ENCODE measurements at places on chromosomes 16 and 17.

DNA sequence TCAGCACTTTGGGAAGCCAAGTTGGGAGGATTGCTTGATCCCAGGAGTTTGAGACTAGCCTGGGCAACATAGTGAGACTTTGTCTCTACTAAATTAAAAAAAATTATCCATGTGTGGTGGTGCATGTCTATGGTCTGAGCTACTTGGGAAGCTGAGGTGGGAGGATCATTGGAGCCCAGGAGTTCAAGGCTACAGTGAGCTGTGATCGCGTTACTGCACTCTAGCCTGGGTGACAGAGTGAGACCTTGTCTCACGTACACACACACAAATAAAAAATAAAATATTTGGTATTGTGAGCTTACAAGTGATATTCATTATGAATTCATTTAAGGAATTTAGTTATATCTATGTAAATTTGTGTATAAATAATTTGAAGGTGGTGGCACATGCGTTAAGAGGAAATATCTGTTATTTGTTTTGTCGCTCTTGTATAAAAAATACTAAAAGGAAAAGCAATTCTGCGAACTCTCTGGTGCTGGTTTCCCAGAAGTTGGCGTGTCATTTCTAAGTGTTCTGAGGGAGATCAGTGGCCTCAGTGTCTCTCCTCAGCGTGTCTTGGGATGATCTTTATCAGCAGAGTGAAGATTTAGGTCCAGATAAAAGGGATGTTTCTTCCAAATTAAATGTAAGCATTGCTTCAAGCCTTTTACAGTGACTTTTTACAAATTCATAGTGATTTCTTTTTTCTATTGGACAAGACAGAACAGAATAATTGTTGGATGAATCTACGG lies 187.6 kb downstream of the FTO start:
- DNase-seq = no peak

- no peak for DNase-seq
These were observed 332.1 kb downstream of the C16orf95 start for GRCh38 chr16:86984991-86985647.

- DNase-seq = peak; percentile 46
These were observed 10.1 kb downstream of the AFMID start for GRCh38 chr17:78197147-78197832.

GRCh38 chr17:15012351-15012980 lies 252.7 kb downstream of the PMP22 start:
- no peak for DNase-seq

DNA sequence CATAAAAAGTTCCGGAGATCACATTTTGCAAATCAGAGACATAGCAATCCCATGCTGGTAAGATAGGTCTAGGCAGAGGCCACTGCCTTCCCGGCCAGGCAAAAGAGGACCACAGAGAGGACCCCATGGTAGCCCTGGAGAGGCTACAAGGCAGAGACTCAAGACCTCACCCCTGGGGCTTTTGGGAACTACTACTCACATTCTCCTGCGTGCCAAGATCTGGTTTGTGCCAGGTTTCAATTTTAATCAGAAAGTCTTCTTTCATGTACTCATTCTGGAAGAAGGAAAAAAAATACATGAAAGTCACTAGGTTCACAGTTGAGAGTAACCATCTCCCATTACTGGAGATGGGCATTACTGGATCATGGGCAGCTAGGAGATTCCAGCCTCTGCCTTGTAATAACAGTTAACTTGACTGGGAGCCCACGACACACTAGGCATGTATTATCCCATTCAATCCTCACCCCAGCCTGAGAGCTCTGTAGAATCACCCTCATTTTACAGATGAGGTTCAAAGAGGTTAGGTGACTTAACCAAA lies 21.2 kb downstream of the PITPNA start:
- DNase-seq = no peak

GRCh38 chr16:66379571-66379941 lies 13.1 kb downstream of the CDH5 start:
- DNase-seq = no peak

DNA sequence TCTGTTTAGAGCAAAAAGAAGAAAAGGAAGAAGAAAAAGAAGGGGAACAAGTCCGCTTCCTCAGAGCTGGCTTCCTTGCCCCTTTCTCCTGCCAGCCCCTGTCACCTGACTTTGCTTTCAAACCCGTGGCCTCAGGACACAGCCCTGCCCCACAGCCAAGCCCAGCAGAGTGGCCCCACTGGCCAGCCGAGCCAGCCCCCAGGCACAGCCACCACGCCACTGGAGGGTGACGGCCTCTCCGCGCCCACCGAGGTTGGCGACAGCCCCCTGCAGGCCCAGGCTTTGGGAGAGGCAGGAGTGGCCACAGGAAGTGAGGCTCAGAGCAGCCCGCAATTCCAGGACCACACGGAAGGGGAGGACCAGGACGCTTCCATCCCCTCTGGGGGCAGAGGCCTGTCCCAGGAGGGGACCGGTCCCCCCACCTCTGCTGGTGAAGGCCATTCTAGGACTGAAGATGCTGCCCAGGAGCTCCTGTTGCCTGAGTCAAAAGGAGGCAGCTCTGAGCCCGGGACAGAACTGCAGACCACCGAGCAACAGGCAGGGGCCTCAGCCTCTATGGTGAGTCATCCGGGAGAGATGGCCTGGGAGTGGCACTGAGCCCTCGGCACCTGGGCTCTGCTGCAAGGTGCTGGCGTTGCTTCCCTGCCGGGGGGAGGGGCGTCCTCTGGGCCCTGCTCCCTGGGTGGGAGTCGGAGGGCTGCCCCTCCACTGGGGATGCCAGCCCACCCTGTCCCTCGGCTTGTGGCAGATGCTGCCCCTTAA lies 27.3 kb downstream of the RNF213 start:
- DNase-seq = no peak

GRCh38 chr17:36182176-36183000 lies 6.0 kb upstream of the TBC1D3B start:
- no peak for DNase-seq

- no peak for DNase-seq
These were observed 183.1 kb upstream of the COX10 start for GRCh38 chr17:13885953-13886889.

- DNase-seq = no peak
These were observed 20.1 kb downstream of the GP2 start for GRCh38 chr16:20307240-20307671.

DNA sequence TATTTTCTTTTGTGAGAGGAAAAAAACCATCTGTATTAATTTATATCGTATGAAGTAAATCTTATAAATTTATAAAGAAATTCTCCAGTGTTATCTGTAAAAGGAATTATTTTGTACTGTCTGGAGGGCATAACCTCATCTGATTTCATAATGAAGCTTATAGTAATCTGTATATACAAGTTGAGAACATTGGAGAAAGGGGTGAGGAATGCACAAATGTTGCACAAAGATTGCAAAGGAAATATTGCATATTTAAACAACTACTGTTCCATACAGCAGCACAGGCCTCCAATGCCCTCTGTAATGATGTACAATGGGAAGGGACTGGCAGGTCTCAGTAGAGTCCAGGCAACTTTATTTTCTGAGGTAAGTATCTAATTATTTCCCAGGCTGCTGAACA lies 50.8 kb upstream of the KCNJ16 start:
- DNase-seq = no peak

DNA sequence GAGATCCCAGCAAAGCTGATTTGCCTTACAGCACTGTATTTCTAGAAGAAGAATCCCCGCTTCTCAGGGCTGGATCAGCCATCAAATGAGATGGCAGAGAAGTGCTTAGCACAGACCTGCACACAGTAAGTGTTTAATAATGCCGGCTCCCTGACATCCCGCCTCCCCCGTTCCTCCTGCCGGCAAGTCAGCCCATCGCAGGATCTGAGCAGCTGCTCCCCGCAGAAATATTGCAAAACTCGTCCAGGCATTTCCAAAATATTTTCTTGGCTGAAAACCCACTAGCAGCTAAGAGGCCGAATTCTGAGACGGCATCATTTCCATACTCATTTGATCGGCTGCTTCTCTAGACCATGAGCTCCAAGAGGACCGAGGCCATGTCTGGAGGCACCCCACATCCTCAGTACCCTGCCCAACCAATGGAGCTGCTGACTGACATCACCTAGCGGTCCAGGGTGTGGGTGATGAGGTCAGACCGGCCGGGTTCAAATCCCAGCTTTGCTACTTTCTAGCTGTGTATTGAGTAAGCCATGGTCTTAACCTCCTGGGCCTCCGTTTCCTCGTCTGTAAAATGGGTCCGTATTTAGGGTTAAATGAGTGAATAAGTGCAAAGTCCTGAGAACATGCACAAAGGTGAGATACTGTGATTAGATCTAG lies 251.5 kb downstream of the KATNIP start:
- no peak for DNase-seq

GRCh38 chr17:44847586-44847985 lies at the start of gene HIGD1B:
HIGD1B (plus strand) TSS chr17:44847883; CDS start chr17:44848153, 270 bp downstream.
- no peak for DNase-seq

- DNase-seq = no peak
These were observed 292.0 kb upstream of the TNRC6C start for GRCh38 chr17:77666462-77666861.

GRCh38 chr17:81449351-81449750 lies 54.1 kb downstream of the BAHCC1 start:
- no peak for DNase-seq

DNA sequence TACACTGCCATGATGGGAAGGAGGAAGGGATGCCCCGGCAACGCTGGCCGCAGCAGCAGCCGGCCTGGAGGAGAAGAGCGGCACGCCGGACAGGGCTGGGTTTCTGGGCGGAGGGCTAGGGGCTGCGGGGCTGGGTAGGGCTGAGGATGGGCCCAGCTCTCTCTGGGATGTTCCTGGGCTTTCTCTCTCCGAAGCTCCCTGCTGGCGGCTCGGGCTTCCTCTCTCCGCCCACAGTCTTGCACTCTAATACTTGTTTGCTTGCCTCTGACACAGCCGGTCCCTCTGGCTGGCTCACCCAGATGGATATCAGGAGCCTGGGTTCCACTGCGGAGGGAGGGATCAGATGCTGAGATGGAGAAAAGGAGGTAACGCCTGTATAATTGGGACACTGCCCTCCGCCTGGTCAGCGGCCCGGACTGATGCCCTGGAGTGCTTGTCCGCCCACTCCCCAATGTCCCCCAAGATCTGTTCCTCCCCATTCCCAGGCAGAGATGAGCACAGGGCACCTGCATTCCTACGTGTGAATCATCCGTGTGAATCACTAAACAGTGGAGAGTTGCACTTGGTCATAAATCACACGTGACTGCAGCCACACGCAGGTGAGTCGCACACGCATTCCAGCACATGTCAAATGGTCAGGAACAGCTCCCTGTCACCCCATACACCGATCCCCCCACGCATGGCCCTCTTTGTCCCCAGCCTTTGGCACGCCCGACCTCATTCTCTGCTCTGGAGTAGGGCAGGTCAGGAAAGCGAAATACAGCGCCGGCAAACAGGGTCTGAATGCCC lies at the start of gene ALOXE3:
TSS of gene ALOXE3 (minus strand) at position 535 of the 789 bp plus-strand sequence. CDS start at position 11, 524 bp downstream.
- DNase-seq = no peak

DNA sequence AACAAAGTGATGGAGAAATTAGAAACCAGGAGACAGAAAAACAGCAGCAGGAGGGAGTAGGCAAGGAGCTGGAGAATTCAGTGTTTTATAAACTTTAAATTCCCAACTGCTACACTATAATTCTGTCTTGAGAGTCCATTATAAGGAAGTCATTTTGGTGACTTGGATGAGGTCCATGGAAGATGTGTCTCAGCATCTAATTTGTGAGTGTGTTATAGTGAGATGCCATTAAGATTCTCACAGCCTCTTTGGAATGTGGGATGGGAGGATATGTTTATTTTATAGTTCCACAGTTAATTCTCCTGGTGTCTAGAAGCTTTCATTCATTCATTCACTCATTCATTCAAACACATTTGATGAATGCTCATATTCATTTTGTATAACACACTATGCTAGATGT lies 206.0 kb upstream of the MYOCD start:
- DNase-seq = no peak

GRCh38 chr17:10051112-10051511 lies 146.0 kb upstream of the RCVRN start:
- no peak for DNase-seq

DNA sequence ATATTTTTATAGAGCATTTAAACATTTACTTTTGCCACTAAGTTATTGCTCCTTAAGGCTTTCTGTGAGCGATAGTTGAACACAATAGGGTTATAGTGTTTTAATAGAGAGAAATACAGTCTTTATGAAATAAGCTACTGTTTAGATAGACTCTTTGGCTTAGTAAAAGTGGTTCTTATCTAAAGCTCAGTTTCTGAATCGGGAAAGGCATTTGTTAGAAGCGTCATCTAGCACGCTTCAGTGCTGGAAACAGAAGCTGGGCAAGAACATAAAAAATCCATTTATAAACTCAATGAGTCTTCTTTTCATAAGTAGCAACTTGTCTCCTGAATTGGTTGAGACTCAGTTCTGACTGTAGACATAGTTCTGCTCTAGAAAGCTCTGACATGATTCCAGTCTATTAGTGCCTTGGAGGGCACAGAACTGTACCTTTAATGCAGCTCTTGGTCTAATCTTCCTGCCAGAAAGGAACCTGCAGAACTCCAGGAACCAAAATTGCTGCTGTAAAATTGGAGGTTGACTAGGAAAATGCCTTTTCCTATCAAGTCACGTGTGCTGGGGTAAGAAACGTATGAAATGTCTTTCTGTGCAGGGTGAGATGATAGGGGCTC lies 55.4 kb upstream of the DNAJA2 start:
- DNase-seq = no peak

- DNase-seq = no peak
These were observed 114.7 kb downstream of the ANKRD11 start for GRCh38 chr16:89375686-89376085.

DNA sequence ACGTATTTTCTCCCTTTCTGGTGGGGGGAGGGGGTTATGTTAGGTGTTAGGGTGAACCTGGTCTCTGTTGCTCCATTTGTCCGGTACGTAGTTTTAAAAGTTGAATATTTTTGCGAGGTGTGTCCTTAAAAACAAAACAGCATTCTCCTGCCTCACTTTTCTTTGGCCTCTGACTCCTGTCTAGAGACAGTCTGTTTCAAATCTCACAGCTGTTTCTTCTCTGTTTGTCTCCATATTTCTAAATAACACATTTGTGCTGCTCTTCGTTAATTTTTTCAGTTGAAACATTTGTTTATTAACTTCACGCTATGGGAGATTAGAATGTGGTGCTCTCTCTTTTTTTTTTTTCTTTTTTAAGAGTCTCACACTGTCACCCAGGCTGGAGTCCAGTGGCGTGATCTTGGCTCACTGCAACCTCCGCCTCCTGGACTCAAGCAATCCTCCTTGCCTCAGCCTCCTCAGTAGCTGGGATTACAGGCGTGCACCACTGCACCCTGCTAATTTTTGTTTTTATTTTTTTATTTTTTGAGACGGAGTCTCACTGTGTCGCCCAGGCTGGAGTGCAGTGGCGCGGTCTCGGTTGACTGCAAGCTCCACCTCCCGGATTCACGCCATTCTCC lies 31.7 kb downstream of the RPA1 start:
- DNase-seq = no peak

GRCh38 chr16:27434141-27435051 lies 32.4 kb downstream of the IL21R start:
- peak; percentile 68 for DNase-seq

All from posterior cingulate gyrus (tissue), 11 donors.